ENCODE measurements at places on chromosomes 1 and 21. TPM values are rescaled to one million over a fixed set of nuclear protein-coding genes. Genes with fewer than 3 reads are reported as not detected.

AKR7A3 gene
- 0.26 TPM for polyA plus RNA-seq

EPHB2 gene
- polyA plus RNA-seq = 38.8 TPM

USH2A gene
- polyA plus RNA-seq = not detected

SIPA1L2 gene
- polyA plus RNA-seq = 82.1 TPM

ELAPOR1 gene
- polyA plus RNA-seq = not detected

RIPPLY3 gene
- polyA plus RNA-seq = 0.22 TPM

S100A2 gene
- 2.3 TPM for polyA plus RNA-seq

All from cardiac muscle cell (in vitro differentiated cells and primary cell).